ENCODE measurements at places on chromosomes 3 and 15.
A peak's percentile ranks its signal among the peaks of the same experiment; 100 is the strongest.

GRCh38 chr3:48826451-48826850 lies 21.2 kb downstream of the PRKAR2A start:
- DNase-seq = no peak

GRCh38 chr15:38070778-38071177 lies 136.3 kb downstream of the TMCO5A start:
- no peak for DNase-seq

DNA sequence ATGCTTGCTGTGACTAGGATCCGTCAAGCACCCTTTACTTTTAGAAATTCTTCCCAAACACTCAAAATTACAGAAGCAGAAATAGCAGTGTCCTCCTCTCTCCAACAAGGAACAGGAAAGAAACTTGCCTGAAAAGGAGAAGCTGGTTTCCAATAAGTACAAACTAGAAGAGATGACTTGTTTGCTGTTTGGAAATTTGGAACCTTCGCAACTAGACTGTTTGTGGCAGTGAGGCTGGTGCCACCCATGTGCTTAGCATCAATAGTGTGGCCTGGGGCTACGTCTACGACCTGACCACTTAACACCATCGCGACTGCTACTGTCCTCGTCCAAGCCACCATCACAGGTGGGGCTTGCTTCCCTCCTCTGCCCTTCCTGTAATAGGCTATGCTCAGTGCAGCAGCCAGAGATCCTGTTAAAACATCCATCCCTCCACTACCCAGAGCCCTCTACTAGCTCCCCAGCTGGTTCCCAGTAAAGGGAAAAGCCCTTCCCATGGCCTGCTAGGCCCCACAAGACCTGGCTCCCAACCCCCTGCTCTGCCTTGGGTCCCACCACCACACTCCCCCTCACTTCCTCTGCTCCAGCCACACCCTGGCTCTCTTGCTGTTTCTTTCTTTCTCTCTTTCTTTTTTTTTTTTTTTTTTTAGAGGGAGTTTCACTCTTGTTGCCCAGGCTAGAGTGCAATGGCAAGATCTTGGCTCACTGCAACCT lies 52.6 kb upstream of the CCR2 start:
- DNase-seq = no peak

DNA sequence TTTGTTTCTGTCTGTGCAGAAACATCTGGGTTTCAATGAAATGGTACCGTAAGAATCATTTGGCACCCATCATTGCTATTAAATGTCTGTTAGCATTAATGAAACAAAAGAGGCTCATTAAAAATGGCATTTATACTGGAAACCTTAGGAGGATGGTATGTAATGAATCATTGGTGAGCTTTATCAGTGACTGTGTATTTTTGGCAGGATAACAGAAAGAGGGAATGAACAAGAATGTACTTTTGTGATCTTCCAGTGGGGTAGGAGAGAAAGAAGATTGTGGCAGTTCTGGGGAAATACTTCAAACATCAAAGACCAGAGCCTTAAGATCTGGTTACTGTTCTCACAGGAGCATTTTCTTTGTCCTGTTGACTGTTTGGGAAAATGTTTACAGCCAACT lies 4.7 kb upstream of the DCBLD2 start:
- no peak for DNase-seq

- DNase-seq = peak; percentile 8
Measured at GRCh38 chr15:28191832-28192231, 92.7 kb upstream of the OCA2 start.

DNA sequence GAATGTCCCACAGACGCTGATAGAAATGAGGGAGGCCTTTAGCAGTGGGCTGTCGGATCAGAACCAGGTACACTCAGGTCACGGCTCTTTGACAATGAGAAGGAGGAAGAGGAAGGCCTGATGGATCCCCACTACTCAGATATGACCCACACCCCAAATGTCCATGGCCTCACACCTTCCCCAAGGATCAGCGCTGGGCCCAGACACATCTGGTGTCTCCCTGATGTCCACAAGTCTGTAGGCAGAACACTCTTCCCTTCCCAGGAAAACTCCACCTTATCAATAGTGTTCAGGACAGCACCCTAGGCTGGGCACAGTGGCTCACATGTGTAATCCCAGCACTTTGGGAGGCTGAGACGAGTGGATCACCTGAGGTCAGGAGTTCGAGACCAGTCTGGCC lies 33.3 kb upstream of the SFMBT1 start:
- DNase-seq = no peak

- DNase-seq = no peak
Measured at GRCh38 chr3:100540791-100541334, 48.4 kb downstream of the TMEM45A start.

- DNase-seq = no peak
Measured at GRCh38 chr15:67319961-67320360, 65.4 kb downstream of the IQCH start.

DNA sequence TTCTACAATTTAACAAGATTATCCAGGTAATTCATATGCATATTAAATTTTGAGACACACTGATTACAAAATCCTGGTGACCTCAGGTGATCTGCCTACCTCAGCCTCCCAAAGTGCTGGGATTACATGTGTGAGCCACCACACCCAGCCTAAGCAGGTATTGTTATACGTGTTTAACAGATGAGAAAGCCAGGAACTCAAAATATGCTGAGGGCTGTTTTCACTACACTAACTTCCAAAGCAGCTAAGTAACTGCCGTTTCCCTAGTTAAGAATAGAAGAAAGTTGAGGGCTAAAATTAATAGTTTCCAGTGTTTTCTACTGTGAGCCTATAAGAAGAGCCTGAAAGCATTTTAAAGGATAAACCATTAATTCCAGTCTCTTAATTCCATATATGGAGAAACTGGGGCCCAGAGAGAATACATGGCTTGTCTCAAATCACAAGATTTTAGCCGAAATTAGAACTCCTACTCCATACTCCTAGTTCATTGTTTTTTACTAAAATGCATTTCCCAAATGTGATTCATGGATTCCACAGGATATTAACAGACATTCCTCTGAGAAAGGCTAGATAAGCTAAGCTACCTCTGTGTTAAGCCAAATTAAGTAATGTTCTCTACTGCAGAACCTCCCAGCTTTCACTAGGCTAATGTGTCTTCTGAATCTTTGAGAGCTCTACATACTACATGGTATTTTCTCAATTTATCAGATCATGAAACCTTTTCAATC lies 17.0 kb upstream of the AVEN start:
- no peak for DNase-seq

DNA sequence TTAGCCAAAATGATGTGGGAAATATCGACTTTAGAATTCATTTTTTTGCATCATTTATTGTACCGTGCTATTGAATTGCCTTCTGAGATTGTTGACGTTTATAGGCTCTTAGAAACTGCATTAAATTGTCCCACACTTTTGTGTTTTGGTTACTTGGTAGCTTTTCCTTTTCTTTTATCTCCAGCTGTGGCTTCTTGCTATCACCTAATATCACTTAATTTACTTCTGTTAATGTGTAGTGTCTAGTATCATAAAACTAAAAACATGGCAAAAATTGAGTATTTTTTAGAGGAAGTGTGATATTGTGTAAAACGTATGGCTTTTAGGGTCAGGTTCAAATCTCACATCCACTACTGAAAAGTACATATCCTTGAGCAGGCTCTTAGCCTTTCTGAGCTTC lies 11.2 kb downstream of the TMOD3 start:
- no peak for DNase-seq

GRCh38 chr3:192901435-192901834 lies 16.2 kb downstream of the MB21D2 start:
- DNase-seq = no peak

DNA sequence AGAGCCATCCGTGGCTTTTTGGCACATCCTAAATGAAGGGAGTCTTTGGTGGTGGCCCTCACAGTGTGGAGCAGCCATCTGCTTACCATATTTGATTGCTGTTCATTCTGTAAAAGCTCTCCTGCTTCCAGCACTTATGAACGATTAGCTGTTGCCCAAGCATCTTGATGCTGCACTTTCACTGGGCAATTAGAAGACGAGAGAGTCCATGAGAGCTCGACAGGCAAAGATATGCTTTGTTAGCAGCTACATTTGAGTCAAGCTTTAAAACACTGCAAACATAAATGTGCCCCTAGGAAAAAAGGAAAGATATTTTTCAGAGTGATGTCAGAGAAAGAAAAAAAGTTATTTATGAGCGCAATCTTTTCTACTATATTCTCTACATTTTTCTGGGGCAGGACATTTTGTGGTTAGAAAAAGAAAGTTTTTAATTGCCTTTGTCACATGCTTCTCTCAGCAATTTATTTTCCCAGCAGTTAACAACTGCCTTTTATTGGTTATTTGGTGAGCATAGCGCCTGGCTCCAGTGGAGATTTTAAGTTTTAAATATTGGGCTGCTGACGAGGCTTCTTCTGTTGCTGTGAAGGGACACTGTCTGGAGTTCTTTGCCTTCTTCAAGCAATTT lies 468.4 kb downstream of the C3orf38 start:
- no peak for DNase-seq

- DNase-seq = no peak
Measured at GRCh38 chr3:132284781-132285619, 32.2 kb upstream of the ACP3 start.

GRCh38 chr15:71251584-71252043 lies 136.3 kb downstream of the THSD4 start:
- DNase-seq = no peak

DNA sequence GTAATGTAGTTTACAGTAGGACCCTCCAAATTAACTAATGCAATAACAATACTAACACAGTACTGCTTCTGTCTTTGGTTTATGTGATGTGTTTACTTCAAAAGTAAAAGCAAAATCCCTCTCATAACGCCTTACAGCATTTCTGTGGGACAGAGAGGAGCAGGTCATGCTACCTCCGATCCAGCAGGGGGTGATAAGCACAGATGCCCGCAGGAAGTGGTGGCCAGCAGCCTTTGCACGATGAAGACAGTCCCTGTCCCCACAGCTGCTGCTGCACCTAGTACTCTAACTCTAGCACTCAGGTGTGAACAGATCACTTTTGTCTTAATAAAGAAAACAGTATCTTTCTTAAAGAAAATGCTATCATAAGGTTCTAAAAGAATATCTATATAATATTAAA lies 38.3 kb downstream of the ANO10 start:
- no peak for DNase-seq

GRCh38 chr3:68007621-68008226 lies 353.3 kb upstream of the SUCLG2 start:
- DNase-seq = peak; percentile 48

- no peak for DNase-seq
Measured at GRCh38 chr3:174810254-174810653, 48.9 kb upstream of the NAALADL2 start.

DNA sequence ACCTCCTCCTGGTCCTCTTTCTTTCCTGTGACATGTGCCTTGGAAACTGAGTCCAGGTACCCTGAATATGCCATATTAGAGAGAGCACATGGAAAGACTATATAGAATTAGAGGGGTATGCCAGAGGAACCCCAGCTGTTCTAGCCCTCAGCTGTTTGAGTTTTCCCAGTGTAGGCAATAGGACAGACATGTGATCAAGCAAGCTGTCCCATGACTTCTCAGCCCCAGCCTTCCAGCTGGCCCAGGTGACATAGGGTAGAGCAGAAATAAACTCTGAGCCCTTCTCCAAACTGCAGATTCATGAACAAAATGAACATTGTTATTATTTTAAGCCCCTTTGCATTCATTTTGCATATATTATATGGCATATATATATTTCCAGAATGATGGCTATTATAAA lies 118.7 kb downstream of the PPM1L start:
- DNase-seq = no peak

Measured in neuronal stem cell (in vitro differentiated cells).